ENCODE measurements at places on chromosomes 4 and X.

DNA sequence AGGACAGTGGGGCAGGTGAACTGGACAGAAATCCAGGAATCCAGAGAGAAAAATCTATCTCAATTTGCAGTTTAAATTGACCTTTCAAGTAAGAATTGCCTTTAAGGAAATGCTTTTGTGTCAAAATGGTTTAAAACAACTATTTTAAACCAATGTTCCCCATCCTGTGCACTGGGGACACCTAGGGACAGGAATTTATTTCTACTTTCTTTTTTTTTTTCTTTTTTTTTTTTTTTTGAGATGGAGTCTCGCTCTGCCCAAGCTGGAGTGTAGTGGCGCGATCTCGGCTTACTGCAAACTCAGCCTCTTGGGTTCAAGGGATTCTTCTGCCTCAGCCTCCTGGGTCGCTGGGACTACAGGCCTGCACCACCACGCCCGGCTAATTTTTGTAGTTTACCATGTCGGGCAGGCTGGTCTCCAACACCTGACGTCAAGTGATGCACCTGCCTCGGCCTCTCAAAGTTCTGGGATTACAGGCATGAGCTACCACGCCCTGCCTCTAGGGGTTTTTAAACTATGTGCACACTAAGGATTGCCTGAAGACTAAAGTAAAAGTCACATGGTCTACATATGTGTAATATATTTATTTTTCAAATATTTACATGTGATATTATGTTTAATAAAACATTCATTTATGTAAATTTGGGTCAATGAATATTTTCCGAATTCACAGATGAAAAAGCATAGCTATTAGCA lies 1213.4 kb downstream of the STIM2 start:
- no peak for DNase-seq

DNA sequence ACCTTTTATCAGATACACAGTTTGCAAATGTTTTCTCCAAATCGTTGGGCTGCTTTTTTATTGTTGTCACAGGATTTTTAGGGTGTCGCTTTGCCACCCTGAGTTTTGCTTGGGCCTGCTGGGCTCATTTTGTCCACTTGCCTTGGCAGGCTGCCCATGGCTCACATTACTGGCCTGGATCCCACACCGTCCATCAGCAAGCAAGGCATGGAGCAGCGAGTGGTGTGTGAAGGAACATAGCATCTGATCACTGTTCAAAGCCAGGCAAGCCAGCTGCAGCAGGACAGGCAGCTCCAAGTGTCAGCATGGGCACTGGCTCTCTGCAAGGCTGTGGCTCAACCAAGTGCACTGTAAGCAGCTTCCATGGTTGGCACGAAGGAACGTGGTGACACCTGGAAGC lies 261.4 kb upstream of the TECRL start:
- DNase-seq, result no peak

DNA sequence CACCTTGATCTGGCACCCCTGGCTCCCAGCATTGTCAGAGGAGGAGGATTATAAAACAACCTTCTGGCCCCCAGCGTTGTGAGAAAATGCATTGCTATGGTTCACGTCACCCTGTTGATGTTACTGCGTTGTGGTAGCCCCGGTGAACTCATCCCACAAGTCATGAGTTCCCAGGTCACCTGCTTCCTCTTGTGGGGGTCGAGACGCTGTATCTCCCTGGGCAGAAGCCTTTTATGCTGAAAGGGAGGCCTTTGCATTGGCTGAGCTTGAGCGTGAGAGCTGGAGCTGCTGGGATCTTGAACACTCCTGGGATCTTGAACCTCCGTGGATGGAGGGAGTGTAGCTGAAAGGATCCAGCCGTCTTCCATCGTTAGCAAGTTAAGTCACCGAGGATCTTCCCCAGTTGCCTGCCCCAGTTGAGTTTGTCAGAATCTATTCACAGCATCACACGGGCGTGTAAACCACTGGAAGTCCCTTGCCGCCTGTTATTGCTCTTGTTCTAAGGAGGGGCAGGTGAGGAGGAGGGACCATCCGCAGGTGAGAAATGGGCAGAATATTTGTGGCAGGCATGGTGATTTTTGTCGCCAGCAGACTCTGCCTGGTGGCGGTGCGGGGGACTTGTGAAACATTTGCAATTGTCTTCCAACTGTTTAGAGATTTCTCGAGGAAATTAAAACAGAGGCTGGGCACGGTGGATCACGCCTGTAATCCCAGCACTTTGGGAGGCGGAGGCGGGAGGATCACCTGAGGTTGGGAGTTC lies 299.9 kb downstream of the ASMT start:
- DNase-seq, result no peak

DNA sequence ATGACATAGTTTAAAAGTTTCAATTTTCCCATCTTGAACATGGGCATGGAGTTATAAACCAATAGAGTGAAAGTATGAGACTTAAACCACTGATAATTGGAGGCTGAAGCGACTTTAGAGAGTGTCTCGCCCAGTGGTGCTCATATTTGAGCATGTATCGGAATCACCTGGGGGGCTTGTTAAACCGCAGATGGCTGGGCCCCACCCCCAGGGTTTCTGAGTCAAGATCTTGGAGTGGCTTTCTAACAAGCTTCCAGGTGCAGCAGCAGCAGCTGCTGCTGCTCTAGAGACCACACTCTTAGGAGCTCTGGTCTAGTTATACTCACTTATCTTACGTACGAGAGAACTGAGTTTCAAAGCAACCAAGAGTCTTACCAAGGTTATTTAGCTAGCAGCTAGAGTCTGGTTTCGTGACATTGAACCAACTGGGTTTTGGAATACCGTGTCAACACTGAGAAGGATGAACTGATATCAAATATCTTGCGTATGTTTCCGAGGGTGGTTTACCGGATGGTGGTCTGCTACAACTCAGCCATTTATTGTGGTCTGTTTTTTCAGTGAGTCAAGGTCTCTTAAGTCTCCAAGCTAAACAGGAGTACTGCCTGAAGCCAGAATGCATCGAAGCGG lies 5.9 kb downstream of the PHEX start:
- DNase-seq, result no peak

DNA sequence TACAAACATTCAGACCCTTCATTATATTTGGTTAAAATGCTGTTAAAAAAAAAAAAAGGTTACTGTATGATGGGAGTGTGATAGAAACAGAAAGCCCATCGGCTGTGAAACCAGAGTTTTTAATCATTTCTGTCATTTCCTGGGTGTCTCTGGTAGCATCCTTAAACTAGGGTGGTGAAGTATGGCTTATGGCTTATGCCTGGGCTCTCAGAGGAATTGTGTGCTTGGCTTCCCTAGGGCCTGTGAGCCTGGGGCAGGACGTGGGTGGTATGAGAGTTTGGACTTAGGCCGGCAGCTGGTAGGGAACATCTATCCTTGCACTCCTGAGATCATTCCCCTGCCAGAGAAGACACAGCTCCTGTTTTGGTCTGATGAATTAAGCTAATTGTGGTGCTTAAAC lies 52.2 kb downstream of the DCUN1D4 start:
- no peak for DNase-seq

DNA sequence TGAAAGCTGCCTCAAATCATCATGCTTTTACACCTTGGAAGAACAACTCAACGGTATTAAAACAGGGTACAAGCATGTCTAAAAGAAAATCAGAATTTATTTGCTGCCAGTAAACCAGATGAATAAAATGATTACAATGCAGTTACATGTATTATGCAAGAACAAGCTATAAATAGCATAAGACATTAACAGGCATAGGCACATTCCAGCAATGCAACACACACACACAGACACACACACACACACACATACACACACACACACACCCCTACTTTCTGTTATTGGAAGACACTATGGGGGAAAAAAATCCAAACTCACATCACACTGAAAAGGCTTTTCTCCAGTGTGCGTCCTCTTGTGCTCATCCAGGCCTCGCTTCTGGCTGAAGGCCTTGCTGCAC lies 212.5 kb downstream of the PRDM5 start:
- DNase-seq, result no peak

- DNase-seq, result no peak
Measured at GRCh38 chrX:150842198-150842685, 56.2 kb downstream of the CD99L2 start.

GRCh38 chrX:110671068-110671803 lies 124.4 kb downstream of the CHRDL1 start:
- no peak for DNase-seq

DNA sequence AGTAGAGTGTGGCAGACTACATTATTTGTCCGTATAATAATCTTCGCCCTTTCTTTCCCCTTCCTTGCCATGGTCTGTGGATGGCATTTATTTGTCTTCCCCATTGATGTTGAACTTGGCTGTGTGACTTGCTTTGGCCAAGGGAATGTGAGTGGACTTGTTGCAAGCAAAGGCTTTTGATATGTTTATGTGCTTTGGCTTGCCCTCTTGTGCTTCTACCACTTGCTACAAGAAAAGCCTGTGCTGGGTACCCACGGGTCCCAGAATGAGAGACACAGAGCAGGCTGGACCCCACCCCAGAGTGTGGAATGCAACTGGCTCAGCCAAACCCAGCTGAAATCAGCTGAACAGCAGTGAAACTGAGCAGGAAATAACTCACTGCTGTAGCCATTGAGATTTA lies 63.0 kb downstream of the FAM184B start:
- no peak for DNase-seq

Data from GM04503 (cell line).